ENCODE measurements at places on chromosomes 7 and 10.
A peak's percentile ranks its signal among the peaks of the same experiment; 100 is the strongest.

- DNase-seq = peak; percentile 3
Measured at GRCh38 chr10:106224676-106225075, 939.8 kb downstream of the SORCS1 start.

- no peak for DNase-seq
Measured at GRCh38 chr10:28089467-28089866, 90.6 kb upstream of the ODAD2 start.

DNA sequence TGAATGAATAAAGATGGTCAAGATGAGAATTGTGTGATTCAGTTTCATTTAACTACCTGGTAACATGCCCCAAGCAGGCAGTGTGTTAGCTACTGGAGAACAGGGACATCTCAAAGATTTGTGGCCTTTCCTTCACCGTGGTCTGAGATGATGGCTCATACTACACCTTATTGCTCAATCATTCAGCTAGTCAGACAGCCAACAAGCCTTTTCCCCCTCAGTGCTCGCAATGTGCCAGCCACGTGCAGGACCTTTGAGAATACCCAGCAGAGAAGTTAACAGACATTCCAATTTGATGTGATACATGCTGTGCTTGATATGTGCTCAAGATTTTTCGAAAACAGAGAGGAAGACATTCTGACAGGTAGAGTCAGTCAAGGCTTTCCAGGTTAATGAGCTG is 562.8 kb downstream of the SUGCT start:
- DNase-seq = no peak

DNA sequence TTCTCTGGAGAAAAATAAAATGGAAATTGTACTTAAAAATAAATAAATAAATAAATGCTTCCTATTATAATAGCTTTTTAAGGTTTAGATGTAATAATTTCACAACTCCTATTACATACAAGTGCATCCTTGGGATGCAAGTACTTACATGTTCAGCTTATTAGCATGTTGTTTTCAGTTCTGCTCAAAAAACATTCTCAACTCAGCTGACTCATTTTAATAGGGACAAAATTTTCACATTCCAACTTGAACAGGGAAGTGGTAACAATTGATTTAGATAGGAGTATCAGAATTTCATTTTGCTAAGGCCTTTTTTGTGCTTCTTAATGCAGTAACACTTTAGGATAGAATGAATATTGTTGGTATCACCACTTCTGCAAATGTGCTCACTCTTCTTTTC is 16.7 kb upstream of the PAPSS2 start:
- DNase-seq = no peak

GRCh38 chr10:92450896-92451295 is 123.0 kb downstream of the IDE start:
- no peak for DNase-seq
